ENCODE measurements at places on chromosomes 3 and 15.

- no peak for DNase-seq
Measured at GRCh38 chr15:70493787-70494516, 269.4 kb downstream of the UACA start.

- DNase-seq: peak; percentile 44
Measured at GRCh38 chr3:14425581-14426304, 23.3 kb downstream of the SLC6A6 start.

DNA sequence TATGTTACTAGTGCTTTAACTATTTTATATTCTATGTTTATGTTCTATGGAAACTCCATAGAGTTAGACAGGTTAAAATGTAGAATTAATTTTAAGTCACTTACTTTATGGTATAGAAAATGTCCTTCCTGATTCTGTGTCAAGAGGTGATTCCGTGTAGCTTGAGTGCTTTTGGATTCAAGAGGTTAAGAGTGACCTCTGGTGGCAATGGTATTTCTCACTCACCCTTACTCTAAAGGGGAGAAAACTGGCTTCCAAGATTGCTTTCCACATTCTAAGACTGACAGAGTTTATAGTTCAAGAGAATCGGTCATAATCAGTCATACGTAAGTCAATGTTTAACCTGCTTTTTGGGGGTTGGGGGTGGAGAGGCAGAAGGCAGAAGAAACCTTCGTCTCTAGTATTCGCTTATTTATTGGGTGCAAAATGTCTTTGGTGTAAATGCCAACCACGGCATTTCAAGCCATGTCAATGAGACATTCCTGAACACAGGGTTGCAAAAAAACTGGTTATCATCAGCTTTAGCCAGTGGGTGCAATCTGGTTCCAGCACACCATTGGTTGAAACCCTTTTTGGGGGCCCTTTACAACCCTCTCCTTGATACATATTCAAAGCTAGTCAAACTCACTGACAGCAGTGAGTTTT is 92.0 kb upstream of the VGLL3 start:
- no peak for DNase-seq

GRCh38 chr15:41907141-41907540 is 13.3 kb upstream of the SPTBN5 start:
- no peak for DNase-seq

DNA sequence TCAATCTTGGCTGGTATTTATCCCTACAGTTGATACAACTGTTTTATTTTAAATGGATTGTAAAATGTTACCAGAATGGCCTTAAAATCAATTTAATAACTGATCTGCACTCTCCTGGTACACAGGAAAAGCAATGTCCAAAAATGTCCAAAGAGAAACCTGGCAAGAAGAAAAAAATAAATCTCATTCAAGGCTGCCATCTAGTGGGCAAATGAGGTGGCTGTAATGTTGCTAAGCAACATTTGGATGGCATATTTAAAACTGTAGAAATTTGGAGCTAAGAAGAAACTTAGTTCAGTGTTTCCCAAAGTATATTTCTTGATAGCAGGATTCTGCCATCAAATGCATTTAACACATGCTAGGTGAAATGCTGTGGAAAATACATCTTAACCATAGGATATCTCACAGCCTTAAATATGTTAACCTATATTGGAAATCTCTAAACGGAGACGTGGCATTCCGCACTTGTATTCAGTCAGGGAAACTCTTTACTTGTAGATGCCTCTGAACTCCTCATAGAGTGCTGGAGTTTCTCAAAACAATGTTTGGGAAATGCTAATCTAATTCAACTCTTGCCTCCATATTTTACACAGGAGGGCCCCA is 216.8 kb downstream of the ERC2 start:
- DNase-seq: no peak

DNA sequence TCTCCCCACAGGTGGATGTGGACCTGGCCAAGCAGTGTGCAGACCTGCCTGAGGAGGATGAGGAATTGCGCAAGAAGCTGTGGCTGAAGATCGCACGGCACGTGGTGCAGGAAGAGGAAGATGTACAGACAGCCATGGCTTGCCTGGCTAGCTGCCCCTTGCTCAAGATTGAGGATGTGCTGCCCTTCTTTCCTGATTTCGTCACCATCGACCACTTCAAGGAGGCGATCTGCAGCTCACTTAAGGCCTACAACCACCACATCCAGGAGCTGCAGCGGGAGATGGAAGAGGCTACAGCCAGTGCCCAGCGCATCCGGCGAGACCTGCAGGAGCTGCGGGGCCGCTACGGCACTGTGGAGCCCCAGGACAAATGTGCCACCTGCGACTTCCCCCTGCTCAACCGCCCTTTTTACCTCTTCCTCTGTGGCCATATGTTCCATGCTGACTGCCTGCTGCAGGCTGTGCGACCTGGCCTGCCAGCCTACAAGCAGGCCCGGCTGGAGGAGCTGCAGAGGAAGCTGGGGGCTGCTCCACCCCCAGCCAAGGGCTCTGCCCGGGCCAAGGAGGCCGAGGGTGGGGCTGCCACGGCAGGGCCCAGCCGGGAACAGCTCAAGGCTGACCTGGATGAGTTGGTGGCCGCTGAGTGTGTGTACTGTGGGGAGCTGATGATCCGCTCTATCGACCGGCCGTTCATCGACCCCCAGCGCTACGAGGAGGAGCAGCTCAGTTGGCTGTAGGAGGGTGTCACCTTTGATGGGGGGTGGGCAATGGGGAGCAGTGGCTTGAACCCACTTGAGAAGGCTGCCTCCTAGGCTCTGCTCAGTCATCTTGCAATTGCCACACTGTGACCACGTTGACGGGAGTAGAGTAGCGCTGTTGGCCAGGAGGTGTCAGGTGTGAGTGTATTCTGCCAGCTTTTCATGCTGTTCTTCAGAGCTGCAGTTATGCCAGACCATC is 8.6 kb downstream of the VPS18 start:
- DNase-seq: no peak

DNA sequence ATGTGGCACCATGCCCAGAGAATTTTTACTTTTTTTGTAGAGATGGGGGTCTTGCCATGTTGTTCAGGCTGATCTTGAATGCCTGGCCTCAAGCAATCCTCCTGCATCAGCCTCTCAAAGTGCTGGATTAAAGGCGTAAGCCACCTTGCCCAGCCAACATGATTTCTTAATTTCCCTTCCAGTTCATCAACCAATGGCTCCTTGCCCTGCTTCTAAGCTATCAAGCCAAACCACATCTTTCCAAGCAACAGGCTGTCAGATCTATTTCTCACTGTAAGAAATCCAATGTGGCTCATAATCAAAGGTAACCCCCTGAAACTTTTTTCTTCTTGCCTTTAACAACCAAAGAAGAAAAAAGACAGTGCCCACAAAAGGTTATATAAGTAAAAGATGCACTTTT is 204.2 kb upstream of the ICE2 start:
- DNase-seq: no peak

GRCh38 chr3:133845127-133845526 is 39.5 kb downstream of the SRPRB start:
- no peak for DNase-seq

- DNase-seq: no peak
Measured at GRCh38 chr3:176848431-176849214, 348.7 kb downstream of the TBL1XR1 start.

GRCh38 chr3:183158551-183159006 is 4.0 kb downstream of the LAMP3 start:
- no peak for DNase-seq

GRCh38 chr3:23808525-23808924 is 2.8 kb downstream of the UBE2E1 start:
- DNase-seq: no peak

GRCh38 chr3:60176614-60177013 is 1074.6 kb downstream of the FHIT start:
- DNase-seq: no peak

- DNase-seq: no peak
Measured at GRCh38 chr15:25403771-25404170, 35.1 kb downstream of the UBE3A start.

DNA sequence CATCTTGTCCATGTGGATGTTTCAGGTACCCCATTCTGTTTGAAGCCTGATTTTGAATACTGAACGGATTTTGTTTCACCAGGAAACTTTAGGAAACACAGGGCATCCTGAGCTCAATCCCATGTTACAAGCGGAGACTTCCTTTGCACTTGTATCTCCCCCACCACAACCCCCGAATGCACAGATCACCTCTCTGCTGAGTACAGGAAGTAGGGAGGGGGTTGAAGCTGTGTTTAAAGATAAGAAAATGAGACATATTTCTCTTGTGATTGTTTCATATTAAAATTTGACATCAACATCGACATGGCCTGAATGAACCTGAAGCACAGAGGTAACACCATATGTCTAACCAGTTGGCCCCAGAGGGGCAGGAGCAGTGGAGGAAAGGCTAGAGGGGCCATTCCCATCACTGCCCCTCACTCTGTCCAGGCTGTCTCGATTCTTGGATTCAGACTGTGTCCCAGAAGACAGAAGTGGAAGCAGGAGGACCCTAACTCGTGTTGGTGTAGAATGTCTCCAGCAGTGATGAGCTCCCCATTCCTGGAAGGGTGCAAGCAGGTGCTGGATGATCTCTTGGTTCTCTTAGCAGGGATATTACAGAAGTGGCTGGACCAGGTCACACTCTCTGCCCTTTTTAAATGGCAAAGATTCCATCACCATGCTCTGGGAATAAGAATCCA is 59.6 kb upstream of the IQSEC1 start:
- DNase-seq: no peak

GRCh38 chr3:168517249-168518071 is 421.7 kb upstream of the GOLIM4 start:
- DNase-seq: no peak

DNA sequence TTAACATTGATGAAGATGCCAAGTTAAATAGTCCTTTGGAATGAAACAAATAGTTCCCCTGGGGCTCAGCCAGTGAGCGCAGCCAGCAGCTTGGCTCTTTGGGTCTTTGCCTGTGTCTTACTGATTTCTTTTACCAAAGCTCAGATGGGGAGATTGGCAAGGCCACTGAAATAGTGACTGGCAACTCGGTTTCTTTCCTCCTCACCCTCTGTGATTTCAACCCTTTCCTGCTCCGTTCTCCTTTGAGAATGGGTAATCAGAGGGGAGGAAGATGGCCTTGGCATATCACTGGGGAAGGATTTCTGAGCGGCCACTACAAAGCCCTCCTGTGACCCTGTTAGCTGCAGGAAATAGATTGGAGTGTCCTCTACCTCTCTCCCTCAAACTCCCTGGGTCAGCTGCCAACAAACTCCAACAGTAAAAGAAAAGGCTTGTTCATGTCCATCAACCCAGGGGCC is 337.1 kb upstream of the LRRFIP2 start:
- DNase-seq: no peak

Measured in T-helper 17 cell (primary cell).